Epithelial cell of proximal tubule (primary cell): ENCODE measurements at places on chromosomes 12 and 14.
A peak's percentile ranks its signal among the peaks of the same experiment; 100 is the strongest.

DNA sequence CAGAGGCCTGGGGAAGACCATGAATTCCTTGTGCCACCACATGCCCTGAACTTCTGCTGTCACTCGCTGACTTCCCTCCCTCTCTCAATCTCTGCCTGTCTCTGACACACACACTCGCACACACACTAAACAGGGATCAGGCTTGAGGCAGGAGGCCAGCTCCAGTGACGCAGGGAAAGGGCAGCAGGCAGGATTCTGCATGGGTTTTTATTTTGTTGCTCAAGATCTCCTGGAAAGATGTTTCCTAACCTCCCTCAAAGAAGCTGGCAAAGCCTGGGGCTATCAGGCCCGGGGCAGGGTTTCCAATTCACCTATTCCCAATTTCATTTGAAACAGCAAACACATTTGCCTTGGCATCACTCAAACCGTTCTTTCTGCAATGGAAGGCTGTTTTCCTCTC lies 27.7 kb upstream of the PEX5 start:
- no peak for DNase-seq

- no peak for DNase-seq
Measured at GRCh38 chr12:22377731-22378496, 43.4 kb upstream of the ST8SIA1 start.

- DNase-seq, result no peak
Measured at GRCh38 chr12:64600164-64600561, 10.1 kb upstream of the RASSF3 start.

DNA sequence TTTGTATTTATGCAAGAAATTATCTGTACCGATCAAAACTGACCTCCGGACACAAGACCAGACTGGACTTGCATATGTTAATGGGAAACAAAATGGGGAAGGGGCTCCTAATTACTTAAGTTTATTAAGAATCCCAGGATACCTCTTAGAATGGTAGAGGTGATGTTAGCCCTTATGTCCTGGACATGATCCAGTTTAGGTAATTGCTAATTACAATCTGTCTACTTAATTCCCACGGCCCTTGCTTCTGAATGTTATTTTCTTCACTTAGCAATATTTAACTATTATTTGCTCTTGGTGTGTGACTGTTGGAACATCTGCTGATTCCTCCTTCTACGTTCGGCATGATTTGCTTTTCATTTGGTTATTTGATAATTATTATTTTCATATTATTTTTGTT lies 644.0 kb downstream of the DIO2 start:
- DNase-seq, result no peak

DNA sequence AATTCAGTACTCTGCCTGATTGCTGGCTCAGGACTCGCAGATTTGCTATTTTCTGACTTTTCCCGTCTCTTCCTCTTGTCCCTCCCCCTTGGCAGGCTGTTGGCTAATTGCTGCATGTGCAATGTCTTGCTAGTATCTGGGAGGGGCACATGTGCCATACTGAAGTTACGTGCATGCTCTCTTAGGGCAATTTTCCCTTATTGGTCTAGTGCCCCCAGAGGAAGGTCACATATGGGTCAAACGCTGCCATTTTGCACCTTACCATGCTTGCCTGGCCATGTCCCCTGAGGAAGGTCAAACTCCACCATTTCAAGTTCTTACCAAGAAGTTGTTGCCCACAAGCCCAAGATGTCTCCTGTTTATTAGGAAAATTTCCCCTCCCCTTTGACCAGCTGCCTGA lies 13.9 kb upstream of the ERC1 start:
- no peak for DNase-seq

- DNase-seq, result no peak
Measured at GRCh38 chr14:62557416-62557815, 487.8 kb downstream of the KCNH5 start.

DNA sequence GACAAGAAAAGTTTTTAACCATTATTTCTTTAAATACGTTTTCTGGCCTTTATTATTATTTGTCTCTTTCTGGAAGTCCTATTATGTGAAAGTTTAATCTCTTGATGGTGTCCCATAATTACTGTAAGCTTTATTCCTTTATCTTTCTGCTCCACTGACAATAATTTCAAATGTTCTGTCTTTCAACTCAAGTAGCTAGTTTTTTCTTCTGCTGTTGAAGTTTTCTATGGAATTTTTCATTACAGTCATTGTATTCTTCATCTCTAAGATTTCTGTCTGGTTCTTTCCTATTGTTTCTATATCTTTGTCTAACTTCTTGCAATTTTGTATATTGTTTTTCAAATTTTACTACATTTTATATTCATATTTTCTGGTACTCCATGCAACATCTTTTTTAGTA lies 173.6 kb upstream of the MGAT4C start:
- DNase-seq, result no peak

- DNase-seq, result no peak
Measured at GRCh38 chr14:26887847-26888246, 290.0 kb upstream of the NOVA1 start.

DNA sequence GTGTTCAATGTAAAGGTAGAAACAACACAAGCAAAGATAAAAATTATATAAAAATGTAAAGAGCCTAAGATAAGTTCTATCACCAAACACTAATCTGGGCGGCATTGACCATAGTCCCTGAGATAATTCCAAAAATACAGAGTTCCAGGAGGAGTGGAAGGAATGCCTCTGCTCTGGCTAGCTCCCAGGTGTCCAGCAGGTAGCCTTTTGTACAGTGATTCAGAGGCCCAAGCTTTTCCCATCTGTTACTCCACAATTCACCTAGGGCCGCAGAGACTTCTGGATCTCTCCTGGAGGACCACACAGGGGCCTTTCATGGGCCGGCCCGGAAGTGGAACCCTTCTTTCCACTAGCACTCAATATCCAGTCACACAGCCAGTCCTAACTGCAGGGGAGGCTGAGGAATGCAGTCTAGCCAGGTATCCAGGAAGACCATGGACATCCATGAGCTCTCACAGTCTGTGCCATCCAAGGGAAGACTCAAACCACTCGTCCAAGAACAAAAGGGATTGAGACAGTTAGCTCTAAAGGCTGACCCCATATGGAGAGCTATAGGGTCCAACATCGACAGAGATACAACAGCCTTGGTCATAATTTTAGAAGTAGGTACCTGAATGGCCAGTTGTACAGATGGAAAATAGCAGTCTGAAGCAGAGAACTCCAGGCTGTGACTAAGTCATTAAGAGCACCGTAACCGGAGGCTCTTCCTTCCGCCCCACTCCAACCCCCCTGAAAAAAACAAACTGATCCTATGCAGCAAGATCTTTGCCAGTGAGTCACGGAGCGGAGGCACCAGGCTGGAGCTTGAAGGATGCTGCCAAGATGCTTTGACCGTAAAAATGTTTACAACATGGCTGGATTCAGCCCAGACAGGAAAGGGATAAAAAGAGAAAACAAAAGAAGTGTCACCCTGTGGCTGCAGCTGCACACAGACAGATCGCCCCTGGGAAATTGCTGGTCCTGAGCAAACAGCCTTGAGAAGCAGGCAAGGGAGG lies 204.8 kb downstream of the NUAK1 start:
- DNase-seq, result peak; percentile 4

DNA sequence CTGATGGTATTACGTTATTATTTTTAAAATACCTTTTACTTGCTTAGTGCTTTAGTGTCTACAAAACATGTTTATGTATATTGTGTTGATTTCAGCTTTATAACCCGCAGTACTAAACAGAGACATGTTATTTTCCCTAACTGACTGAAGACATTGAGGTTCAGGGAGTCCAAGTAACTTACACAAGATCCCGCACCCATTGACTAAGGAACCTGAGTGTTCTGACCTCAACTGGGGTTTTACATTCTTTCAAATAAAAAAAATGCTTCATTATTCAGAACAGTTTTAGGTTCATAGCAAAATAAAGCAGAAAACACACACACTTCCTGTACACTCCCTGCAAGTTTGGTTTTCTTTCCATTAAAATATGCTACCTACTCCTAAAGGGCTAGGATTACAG lies 60.4 kb upstream of the METAP2 start:
- DNase-seq, result no peak

DNA sequence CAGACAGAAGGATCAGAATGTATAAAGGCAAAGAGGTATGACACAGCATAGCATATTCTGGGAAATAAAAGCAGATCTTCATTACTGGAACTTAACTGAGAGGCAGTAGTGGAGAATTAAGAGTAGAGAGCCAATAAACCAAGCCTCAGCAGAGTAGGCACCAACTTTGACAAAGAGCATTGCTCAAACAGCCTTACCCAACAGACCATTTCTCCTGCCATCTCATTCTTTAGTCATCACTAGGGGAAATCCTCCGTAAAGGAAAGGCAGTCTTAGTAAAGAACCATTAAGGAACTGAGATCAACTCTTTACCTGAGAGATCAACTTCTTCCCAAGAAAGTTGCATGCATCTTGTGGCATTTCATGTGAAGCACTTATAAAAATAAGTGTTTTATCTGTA lies 36.6 kb downstream of the SENP1 start:
- peak; percentile 50 for DNase-seq

DNA sequence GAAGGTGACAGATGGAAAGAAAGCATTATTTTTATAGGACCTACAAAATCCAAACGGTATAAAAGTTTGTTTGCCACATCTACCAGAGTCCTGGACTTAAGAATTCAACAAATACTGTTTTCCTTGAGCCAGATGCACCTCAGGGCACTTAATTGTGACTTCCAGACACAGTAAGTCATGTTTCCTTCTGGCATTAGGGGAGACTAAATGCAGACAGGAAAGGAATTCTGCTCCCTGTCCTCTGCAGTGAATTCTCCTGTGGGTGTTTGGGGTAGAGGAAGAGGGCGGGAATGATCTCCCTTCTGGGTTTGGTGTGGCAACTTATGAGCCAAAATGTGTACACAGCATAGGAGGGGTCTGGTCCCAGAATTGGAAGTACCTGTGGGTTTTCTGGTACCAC lies 93.9 kb upstream of the ZDHHC17 start:
- DNase-seq, result no peak

- DNase-seq, result no peak
Measured at GRCh38 chr12:54667945-54668344, 19.8 kb upstream of the DCD start.
